ENCODE measurements at places on chromosomes 13 and 19.

- peak; percentile 39 for DNase-seq
Measured at GRCh38 chr19:29587518-29587986, 18.5 kb upstream of the POP4 start.

DNA sequence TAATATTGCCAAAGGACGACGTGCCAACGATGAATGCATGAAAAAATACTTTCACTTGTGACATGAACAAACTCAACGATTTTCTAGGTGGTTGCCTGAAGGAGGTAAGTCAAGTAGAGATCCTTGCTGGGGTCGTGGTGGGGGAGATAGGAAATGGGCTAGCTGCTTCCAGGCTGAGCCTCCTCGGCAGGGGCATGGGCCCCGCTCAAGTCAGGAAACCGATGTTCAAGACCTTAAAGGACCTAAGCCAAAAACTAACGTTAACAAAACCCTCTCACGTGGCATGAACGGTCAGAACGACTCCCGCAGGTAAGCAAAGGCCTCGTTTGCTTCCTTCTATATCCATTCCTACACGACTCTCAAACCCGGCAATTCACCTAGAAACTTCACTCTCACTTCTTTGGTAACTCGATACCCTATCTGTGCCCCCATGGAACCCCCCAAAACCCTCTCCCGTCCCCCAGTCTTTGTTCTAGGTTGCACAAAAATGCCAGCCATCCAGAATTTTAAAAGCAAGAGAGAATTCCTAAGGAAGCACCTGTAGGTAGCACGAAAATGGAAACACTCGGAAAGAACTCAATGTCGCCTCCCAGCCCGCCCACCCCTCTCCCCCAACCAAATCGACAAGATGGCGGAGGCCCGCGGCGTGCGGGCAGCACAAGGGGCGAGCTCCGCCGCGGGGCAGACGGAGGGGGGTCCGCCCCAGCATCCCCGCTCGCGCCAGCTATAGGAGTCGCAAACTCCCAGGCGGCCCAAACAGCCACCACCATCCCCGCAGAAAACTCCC, 13.6 kb downstream of the ACP4 start:
- no peak for DNase-seq

DNA sequence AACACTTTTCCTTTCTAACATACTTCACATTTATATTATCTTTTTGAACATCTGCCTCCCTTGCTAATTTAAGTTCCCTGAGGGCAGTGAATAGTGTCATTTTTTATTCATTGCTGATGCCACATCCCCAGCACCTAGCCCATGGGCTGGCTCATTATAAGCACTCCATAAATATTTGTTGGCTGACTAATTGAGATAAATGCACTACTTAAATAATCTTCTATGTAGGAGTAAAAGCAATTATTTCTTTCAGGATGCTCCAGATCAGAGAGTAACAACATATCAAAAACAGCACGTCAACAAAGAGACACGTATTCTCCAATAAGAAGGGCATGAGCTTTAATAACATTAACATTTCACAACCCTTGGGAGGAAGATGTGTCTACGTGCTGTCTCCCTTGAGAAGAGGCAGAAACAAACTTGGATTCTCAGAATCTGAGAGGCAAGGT, 228.2 kb downstream of the LHFPL6 start:
- DNase-seq = no peak

DNA sequence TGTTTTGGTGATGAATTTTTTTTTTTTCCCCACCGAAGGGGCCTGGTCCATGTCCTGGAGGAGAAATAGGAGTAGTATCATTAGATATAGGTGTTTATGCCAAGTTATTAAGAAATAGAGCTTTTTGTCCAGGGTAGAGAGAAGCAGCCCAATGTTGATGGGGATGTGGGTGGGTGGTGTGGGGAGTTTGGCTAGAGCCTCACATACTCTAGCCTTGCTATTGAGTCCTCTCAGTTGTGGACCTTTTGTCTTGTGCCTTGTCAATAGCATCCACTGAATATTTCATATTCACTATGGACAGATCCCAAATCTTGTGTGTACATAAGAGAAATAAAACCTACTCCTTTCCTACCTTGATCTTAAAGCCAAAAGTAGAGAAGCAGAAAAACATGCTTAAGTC, 134.0 kb downstream of the LMO7 start:
- DNase-seq = no peak

GRCh38 chr19:10227026-10227971, 3.8 kb downstream of the S1PR2 start:
- no peak for DNase-seq

GRCh38 chr13:106372199-106373155, 163.0 kb downstream of the EFNB2 start:
- DNase-seq = no peak

- no peak for DNase-seq
Measured at GRCh38 chr13:20019043-20019442, 60.5 kb downstream of the ZMYM2 start.

GRCh38 chr19:1279782-1280341, 4.5 kb downstream of the FAM174C start:
- peak; percentile 76 for DNase-seq

DNA sequence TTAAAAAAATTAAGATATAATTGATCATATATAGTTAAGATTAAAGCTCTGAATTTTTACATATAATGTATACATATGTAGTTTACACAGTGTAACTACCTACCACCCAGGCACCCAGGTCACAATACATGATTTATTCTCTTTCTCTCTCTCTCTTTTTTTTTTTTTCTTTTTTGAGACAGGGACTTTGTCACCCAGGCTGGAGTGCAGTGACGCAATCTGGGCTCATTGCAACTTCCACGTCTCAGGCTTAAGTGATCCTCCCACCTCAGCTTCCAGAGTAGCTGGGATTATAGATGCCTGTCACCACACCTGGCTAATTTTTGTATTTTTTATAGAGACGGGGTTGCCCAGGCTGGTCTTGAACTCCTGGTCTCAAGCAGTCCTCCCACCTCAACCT, 18.8 kb upstream of the CLASRP start:
- no peak for DNase-seq

GRCh38 chr13:50033725-50034124, 18.5 kb downstream of the KCNRG start:
- DNase-seq = no peak

DNA sequence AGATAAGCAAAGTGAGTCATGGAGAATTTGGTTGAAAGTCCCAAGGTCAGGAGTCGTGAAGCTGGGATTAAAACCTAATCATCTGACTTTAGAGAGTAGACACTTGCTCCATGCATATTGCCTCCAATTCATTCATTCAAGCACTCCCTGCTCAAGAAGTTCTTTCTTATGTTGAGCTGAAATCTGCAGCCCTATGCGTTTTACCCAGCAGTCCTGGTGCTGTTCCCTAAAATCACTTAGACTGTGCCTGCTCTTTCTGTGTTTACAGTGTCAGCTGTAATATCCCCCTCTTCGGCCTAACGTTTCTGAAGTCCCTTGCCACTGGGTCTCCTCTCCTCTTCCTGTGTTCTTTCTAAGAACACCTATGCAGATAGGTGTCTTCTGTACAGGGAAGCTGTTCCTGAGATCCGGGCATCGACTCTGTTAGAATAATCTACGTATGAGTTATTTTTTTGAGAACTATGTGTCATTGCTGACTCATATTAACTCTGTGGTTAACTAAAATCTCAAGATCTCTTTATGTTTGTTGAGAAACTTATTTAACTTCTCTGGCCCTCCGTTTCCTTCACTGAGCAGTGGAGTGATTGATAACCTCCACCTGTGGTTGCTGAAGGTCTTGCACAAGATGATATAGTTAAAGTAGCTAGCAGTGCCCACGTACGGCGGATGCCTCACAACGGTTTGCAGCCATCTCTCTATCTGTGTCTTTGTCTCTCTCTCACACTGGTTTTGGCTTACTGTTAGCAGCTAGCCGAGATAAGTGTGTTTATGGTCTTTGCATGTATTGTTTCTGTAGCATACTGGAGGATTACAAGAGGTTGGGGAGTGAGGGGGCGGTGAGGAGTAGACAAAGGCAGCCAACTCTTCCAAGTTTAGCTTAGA, 4.7 kb downstream of the ALOX5AP start:
- DNase-seq = peak; percentile 22
